Fibroblast of skin of right quadriceps (primary cell): ENCODE measurements at places on chromosomes 4 and X.

DNA sequence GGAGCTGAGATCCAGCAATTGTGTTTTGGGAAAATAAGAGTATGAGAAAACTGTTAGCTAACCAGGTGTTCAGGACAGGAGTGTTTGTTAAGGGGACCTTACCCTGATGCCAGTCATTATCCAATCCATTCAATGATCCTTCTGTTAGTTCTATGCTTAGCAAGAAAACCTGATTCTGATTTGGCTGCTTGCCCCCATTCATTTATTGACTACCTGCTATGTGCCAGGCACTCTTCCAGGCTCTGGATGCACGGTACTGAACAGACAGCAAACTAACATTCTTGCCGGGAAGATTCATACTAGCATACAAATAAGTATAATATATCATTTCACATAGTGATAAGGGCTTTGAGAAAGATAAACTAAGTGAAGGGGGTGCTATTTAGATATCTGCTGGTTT lies 1.0 kb upstream of the MECP2 start:
- no peak for DNase-seq

DNA sequence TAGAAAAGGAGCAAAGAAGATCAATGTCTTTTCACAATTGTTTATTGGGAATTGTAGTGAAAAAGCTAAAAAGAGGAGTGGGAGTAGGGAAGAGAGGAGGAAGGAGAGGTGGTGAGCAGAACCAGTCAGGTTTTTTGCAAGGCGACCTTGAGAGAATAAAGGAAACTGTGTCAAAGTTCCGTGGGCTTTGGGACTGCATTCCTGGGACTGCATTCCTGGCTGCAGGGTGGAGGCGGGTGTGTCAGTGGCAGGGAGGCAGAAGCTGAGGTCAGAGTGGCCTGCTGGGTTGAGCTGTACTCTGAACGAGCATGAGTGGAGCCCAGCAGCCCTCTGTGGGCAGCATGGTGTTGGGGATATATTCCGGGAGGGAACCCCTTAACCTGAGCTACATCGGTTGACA lies 66.8 kb upstream of the UCP1 start:
- peak; percentile 19 for DNase-seq

DNA sequence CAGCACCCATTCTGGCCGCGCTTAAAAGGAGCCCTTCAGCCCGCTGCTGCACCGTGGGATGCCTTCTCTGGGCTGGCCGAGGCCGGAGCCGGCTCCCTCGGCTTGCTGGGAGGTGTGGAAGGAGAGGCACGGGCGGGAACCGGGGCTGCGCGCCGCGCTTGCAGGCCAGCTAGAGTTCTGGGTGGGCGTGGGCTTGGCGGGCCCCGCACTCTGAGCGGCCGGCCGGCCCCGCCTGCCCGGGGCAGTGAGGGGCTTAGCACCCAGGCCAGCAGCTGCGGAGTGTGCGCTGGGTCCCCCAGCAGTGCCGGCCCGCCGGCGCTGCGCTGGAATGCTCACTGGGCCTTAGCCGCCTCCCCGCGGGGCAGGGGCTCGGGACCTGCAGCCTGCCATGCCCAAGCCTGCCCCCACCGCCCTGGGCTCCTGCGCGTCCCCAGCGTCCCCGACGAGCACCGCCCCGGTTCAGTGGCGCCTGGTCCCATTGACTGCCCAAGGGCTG lies 111.3 kb downstream of the PCDH18 start:
- no peak for DNase-seq

DNA sequence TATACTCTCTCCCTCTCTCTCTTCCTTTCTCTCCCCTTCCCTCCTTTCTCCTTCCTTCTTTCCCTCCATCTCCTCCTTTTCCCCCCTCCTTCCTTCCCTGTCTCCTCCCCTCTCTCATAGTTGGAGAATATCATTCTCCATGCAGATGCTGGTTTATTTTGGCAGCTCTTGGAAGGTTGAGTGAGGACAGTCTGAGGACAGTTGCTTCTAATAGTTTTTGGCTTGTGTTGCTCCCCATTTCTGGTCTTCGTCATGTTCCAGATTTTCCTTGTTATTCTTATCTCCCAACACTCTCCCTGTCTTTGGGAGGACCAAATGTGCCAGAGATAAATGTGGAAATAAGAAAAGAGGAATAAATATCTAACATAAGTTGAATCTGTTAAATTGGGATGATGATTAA lies 263.0 kb downstream of the FRMPD4 start:
- no peak for DNase-seq
